Epithelial cell of alveolus of lung (primary cell): ENCODE measurements at places on chromosomes 6 and 20. TPM values are rescaled to one million over a fixed set of nuclear protein-coding genes. Genes with fewer than 3 reads are reported as not detected.

Gene JPH2
- total RNA-seq: 0.16 and 0.39 TPM in 2 replicates

Gene COL20A1
- total RNA-seq: not detected in 2 replicates

Gene USP49
- total RNA-seq: 0.65 and 2.9 TPM in 2 replicates

Gene RHAG
- total RNA-seq: not detected in 2 replicates

Gene RAB23
- 22.6 and 23.5 TPM in 2 replicates for total RNA-seq

Gene MCCD1
- not detected in 2 replicates for total RNA-seq

Gene ENPP5
- total RNA-seq: 0.56 and 1.0 TPM in 2 replicates
